ENCODE measurements at places on chromosomes 7 and 10. TPM values are rescaled to one million over a fixed set of nuclear protein-coding genes. Genes with fewer than 3 reads are reported as not detected.

The MOGAT3 gene
- 0.52 TPM for total RNA-seq

The SPDYE5 gene
- not detected for total RNA-seq

The C7orf33 gene
- not detected for total RNA-seq

The MMP21 gene
- not detected for total RNA-seq

The HTRA1 gene
- 14.5 TPM for total RNA-seq

The ADCY1 gene
- total RNA-seq, result 5.6 TPM

The HTR5A gene
- not detected for total RNA-seq

The PLCE1 gene
- 0.52 TPM for total RNA-seq

The WDR86 gene
- total RNA-seq, result 40.6 TPM

The NPTX2 gene
- total RNA-seq, result 34.8 TPM

DNA sequence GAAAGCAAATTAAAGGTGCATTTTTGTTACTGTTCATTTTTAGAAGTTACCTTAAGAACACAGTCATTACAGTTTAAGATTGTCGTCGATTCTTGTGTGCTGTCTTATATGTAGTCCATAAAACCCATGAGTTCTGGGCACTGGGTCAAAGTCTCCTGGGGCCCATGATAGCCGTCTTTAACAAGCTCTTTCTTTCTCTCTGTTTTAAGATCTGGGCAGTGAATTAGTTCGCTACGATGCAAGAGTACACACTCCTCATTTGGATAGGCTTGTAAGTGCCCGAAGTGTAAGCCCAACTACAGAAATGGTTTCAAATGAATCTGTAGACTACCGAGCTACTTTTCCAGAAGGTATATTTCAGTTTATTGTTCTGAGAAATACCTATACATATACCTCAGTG, 90.7 kb upstream of the CAPZA2 start:
- DNase-seq, result no peak

DNA sequence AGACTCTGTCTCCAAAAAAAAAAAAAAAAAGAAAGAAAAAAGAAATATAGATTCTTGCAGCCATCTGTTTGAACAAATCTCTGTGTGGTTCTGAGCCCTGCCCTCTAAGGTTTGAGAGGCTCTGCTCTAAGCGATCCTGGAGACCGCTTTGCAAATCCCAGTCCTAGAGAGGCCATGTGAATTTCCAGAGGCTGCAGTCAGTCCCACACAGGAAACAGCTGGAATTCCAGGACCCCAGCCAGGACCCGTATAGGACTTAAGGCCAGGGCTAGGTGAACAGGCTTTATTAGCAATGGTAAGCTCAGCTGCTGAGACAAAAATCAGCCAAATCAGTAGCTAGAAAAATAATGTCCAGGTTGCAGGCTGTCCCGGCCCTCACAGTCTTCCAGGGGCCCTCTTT, 154.8 kb downstream of the RPS24 start:
- no peak for DNase-seq

DNA sequence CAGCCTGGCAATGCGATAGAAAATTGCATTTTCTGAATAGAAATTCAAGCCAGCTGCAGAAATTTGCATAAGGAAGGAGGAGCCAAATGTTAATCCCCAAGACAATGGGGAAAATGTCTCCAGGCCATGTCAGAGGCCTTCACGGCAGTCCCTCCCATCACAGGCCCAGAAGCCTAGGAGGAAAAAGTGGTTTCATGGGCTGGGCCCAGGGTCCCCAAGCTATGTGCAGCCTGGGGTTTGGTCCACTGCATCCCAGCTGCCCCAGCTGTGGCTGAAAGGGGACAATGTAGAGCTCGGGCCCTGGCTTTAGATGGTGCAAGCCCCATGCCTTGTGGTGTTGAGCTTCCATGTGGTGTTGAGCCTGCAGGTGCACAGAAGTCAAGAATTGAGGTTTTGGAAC, 10.0 kb upstream of the GARIN1A start:
- DNase-seq, result no peak

GRCh38 chr7:79180533-79180932, 272.9 kb downstream of the MAGI2 start:
- no peak for DNase-seq

DNA sequence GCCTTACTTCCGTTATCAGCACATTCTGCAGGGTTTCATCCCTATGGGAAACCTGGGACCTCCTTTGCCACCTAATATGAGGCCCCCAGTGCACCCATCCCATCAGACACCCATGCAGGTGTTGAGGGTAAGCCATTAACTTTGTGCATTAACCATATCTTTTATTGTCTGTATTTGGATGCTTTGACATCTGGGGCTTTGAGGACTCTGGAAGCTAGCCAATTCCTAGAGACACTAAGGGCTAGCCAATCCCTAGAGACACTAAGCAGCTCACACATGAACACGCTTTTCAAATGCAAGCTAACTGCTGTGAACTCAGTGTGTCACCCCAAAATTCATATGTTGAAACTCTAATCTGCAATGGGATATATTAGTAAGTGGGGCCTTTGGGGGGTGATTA, 272.5 kb upstream of the COBL start:
- no peak for DNase-seq

GRCh38 chr10:17075533-17076359, 53.9 kb downstream of the CUBN start:
- DNase-seq, result no peak

DNA sequence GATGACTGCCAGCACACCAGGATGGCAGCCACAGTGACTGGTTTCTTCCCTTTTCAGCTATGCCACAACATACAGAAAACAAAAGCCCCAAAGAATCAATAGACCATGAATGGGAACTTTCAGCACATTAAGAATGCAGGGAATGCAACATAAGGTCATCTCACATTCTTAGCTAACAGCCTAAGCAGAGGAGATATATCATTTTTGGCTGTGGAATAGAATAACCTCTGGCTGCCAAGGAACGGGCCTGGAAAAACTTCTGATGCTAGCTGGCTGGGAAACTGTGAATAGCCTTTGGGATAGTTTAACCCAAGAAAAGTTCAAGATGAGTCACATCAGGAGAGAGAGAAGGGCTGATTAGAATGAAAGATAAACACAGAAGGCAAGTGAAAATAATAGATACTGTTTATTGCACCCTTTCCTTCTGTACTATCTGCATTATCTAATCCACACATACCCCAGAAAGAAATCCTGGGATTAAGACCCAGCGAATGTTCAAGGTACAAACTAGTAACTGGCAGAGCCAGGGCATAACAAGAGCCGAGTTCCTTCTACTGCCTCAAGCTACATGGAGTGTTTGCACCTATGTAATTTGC, 169.2 kb downstream of the SEMA3A start:
- DNase-seq, result no peak

GRCh38 chr10:61642150-61642571, 20.6 kb upstream of the CABCOCO1 start:
- no peak for DNase-seq

DNA sequence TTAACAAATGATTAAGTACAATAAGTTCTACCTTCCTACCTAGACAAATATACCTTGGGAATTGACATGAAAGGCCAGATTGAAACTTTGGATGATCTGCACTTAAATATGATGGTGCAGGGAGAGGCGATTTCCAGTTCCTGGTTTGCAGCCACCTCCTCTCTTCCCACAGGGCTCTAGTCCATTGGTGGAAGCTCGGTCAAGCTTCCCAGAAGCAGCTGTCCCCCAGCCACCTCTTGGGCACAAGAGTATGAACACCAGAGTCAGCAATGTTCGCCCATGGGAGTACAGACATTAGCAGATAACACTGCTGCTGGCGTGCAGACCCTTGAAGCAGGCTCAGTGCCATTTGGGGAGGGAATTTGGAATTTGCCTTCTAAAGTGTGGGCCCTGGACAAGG, 1.5 kb upstream of the CPVL start:
- DNase-seq, result no peak

GRCh38 chr7:2838873-2839578, 5.1 kb downstream of the GNA12 start:
- no peak for DNase-seq

- DNase-seq, result no peak
These were observed 17.6 kb upstream of the ELN start for GRCh38 chr7:74010407-74010806.

GRCh38 chr10:116720668-116721546, 21.5 kb downstream of the HSPA12A start:
- no peak for DNase-seq

GRCh38 chr10:93211991-93212390, 138.3 kb downstream of the CYP26A1 start:
- no peak for DNase-seq

GRCh38 chr7:9201928-9202327, 768.5 kb downstream of the NXPH1 start:
- DNase-seq, result no peak

GRCh38 chr7:151079199-151079910, 1.3 kb downstream of the FASTK start:
- DNase-seq, result no peak

- DNase-seq, result no peak
These were observed 78.3 kb downstream of the HTR7 start for GRCh38 chr10:90779548-90779947.

- no peak for DNase-seq
These were observed 58.9 kb downstream of the NAMPT start for GRCh38 chr7:106225856-106226255.
